A549 treated with CpdA at 1 μM for 4 hours (cell line): ENCODE measurements at places on chromosomes 1 and 21. TPM values are rescaled to one million over a fixed set of nuclear protein-coding genes. Genes with fewer than 3 reads are reported as not detected.

LACTBL1 gene
- not detected in 5 replicates for total RNA-seq

KRTAP7-1 gene
- not detected in 5 replicates for total RNA-seq

KRTAP13-2 gene
- not detected in 5 replicates for total RNA-seq

CD46 gene
- total RNA-seq: 93.1 to 141 TPM (median 110 TPM) in 5 replicates

SEMA4A gene
- 0.34 to 0.65 TPM (median 0.41 TPM) in 5 replicates for total RNA-seq

MROH9 gene
- not detected in 5 replicates for total RNA-seq

CHAF1B gene
- total RNA-seq: 11.1 to 12.2 TPM (median 11.9 TPM) in 5 replicates

FCRL5 gene
- total RNA-seq: not detected in 5 replicates

TMEM82 gene
- total RNA-seq: not detected in 5 replicates
